ENCODE measurements at places on chromosomes 1 and 21.

DNA sequence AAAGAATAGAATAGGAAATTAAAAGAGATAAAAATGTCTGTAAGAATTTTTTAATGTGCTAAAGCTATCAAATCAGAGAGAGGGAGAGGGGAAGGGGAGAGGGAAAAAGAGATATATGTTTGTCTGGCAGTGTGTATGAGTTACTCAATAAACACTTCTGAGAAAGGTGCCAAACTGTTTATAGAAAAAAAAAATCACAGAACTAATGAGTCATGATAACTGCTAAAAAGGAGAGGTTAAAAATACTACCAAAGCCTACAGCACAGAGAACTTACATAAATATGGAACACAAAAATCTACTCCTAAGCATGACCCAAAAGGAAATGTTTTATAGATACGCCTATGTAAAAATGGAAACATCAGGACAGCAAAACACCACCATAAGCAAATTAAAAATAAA, 45.4 kb downstream of the SELENOF start:
- DNase-seq: no peak

GRCh38 chr1:36481091-36481490, 1.6 kb downstream of the CSF3R start:
- no peak for DNase-seq

GRCh38 chr1:94648225-94649007, 106.9 kb upstream of the F3 start:
- no peak for DNase-seq

DNA sequence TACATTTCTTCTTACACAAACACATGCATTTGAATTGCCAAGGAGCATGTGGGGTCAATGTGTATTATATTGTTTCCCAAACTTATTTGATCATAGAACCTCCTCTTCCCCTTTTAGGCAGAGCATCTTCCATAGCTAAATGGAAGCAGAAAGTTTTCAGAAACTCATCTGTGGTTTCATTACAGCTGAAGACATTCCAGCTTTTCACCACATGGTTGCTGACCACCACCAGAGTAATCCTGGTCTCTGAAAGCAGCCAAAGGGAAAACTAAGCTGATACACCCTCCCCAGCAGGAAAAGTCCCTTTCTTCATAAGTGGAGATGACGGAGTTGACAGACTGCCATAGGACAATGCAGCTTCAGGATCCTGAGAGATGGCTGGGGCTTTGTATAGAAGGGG, 30.2 kb upstream of the OTUD3 start:
- no peak for DNase-seq

GRCh38 chr1:98702976-98703375, 41.5 kb downstream of the SNX7 start:
- DNase-seq: no peak

Data from NAMALWA (cell line).